ENCODE measurements at places on chromosomes 12 and 14.

GRCh38 chr12:9221483-9221882 lies 13.3 kb upstream of the PZP start:
- peak; percentile 17 for DNase-seq

DNA sequence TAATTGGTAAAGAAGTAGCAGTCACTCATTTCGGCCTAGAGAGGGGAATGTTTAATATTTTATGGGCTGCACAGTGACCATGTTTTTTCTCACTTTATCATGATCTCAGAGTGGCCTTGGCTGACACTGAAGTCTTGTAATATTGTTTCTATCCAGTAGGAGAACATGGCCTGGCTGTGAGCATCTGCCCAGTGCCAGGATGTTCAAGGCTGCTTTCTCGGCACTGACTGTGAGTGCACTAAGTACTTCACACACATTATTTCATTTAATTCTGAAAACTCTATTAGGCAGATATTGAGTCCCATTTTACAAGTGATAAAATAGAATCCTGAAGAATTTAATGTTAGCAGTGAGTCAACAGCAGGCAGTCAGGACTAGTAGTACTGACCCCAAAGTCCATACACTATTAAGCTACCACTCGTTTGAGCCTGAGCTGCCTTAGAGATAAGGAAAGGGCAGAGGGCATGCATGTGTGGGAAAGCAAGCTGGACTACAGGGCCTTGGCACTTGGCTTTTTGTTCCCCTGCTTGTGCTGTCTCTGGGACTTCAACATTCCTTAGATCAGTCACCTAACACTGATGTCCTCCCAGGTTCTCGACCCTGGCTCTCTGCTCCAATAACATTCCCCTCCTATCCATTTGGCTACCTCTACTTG lies 42.2 kb upstream of the APPL2 start:
- no peak for DNase-seq

DNA sequence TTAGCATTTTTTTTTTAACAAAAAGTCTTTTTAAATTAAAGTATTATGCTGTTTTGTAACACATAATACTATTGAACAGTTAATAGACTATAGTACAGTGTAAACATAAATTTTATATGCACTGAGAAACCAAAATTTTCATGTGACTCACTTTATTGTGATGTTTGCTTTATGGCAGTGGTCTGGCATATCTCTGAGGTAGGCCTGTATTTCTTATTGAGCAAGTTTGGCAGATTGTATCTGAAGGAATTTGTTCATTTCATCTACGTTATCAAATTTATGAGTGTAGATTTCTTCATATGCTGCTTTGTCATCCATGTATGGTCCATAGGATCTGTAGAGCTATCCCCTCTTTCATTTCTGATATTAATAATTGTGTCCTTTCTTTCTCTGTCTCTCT lies 78.8 kb upstream of the PDE3A start:
- no peak for DNase-seq

- no peak for DNase-seq
Observed at GRCh38 chr14:38255673-38256532, at the start of gene CLEC14A. TSS of gene CLEC14A (minus strand) at chr14:38256093. CDS start at chr14:38256022, 71 bp downstream.

DNA sequence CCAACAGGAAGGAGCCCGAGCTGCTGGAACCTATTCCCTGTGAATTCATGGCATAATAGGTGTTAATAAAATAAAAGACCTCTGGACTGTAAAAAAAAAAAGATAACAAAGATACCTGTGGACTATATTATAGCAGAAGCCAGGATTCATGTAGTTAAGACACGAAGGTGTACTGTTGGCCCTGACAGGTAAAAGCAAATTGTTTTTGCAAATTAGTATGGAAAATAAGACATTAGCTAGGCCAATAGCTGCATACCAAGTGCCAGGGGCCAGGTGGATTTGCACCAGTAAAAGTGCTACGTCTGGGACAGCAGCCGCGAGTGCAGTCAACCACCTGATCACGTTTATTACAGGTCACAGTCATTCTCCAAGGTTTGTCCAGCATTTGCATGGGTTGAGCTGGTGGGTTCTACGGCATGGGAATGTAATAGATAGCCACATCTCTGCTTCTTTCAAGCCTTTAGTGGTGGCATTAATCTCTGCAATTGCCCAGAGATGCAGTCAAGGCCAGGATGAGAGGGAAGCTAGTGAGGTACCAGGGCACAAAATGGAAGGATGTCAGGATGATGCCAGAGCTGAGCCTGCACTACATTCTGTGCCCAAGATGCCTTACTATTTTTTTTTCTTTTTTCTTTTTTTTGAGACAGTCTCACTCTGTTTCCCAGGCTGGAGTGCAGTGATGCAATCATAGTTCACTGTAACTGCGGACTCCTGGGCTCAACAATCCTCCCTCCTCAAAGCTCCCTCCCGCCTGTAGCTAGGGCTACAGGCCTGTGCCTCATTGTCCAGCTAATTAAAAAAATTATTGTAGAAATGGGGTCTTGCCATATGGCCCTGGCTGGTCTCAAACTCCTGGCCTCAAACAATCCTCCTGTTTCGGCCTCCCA lies 26.3 kb downstream of the TNFAIP2 start:
- DNase-seq, result peak; percentile 14

- peak; percentile 48 for DNase-seq
Observed at GRCh38 chr14:68953196-68953555, 25.9 kb downstream of the ACTN1 start.

DNA sequence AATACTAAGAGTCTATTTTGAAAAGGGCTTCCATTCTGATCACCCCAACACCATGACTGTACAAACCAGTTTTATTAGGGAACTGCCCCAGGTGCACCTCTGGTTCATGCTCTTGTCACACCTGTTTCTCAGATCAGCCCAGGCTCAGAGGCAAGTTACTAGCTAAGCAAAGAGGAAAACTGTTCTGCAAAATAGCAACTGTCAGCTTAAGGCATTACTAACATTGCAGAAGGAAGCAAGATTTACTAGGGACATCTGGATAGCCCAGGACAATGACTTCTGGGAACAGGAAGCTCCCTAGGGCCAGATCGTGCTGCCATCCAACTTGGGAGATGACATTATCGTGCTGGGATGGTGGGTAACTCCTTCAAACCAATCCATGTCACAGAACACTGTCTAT lies 30.1 kb downstream of the ANAPC7 start:
- DNase-seq, result no peak

DNA sequence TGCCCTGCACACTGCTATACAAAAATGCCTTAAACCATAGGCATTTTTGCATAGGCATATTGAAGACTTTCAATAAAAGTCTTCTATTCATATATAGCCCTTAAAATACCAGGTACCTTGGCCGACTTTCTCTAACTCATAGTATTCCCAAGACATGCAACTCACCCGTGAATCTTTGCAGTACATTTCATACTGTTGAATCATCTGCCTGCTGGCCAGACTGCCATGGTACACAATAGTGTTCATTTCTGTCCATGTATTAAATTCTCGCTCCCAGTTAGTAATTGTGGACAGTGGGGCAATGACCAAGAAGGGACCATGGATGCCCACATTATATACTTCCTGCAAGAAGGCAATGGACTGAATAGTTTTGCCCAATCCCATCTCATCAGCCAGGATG lies 24.3 kb upstream of the SUPT16H start:
- peak; percentile 73 for DNase-seq

DNA sequence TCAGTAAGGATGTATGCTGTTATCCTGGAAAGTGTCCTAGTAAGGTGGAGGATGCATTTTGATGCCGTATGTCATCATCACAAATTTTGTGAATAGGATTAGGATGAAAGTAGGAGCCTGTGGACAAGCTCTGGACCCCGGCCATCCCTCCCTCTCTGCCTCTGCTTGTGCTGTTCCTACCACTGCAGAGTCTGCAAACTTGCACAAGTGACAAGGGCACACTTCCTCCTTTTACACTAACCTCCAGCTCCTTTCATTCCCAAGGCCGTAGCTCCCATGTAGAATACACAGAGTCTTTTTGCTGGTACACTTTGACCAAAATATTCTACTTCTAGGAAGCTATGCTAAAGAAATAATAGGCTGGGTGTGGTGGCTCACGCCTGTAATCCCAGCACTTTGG lies 13.3 kb upstream of the TMCC3 start:
- DNase-seq, result no peak

DNA sequence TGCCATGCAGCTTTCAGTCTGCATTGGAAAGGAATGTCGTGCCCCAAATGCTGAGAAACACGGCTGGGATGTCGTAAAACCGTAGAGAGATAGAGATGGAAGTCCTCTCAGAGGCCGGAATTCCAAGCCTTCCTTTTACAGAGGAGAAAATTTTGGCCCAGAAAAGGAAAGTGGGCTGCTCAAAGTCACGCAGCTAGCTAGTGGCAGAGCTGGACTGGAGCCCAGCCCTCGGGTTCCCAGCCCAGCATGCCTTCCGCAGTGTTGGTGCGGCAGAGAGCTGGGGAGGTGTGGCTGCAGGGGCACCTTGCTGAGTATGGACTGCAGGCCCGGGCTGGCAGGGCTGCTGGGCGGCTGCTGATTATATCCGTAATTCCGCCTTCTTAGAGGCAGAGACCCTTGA lies 50.3 kb downstream of the KCNA1 start:
- no peak for DNase-seq

GRCh38 chr14:76918782-76919394 lies 92.7 kb downstream of the LRRC74A start:
- DNase-seq, result peak; percentile 99

- DNase-seq, result peak; percentile 37
Observed at GRCh38 chr14:61611880-61612630, 83.3 kb upstream of the HIF1A start.

DNA sequence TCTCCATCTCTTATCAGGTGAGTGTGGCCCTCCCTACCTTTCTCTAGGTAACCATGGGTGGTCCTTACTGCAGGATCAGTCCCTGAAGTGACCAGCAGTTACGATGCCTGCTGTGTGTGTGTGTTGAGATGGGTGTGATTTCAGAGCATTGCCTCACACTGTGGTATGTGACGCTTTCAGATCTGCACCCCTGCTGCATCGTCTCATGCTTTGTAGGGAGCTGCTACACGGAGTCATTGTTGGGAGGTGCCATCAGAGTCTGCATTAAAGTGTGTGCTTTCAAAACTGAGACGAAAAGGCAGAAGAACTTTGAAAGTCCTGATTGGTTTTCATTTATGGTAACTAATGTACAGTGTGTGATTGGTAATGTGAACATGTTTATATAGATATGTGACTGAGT lies 150.5 kb downstream of the PELI2 start:
- no peak for DNase-seq

DNA sequence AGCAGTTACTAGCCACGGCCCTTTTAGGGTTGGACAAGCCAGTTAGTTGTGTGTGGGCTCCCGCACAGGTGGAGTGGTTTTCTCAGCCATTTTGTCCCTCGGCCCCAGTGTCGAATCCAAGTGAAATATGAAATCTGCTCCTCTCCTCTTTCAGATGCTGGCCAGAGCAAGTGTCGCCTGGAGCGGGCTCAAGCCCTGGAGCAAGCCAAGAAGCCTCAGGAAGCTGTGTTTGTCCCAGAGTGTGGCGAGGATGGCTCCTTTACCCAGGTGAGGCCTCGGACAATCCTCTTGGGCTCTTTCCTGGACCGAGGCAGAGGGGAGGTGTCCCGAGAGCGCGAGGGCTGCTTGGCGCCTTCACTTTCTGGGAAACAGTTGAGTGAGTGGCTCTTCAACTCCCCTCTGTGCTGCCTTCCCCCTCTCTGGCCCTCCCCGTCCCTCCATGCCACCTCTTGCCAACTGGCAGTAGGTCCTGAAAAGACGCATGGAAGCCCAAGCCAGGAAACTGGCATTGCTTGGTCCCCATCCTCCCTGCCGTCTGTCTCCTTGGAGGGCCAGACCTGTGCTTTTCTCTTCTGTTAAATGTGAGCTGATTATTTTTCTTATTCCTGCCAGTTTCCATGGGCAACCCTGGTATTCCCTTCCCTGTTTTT lies 74.2 kb downstream of the SMOC1 start:
- no peak for DNase-seq

- DNase-seq, result no peak
Observed at GRCh38 chr12:6936636-6937480, 6.8 kb upstream of the RNU7-1 start.

GRCh38 chr12:66403746-66404145 lies 101.5 kb downstream of the HELB start:
- DNase-seq, result no peak

DNA sequence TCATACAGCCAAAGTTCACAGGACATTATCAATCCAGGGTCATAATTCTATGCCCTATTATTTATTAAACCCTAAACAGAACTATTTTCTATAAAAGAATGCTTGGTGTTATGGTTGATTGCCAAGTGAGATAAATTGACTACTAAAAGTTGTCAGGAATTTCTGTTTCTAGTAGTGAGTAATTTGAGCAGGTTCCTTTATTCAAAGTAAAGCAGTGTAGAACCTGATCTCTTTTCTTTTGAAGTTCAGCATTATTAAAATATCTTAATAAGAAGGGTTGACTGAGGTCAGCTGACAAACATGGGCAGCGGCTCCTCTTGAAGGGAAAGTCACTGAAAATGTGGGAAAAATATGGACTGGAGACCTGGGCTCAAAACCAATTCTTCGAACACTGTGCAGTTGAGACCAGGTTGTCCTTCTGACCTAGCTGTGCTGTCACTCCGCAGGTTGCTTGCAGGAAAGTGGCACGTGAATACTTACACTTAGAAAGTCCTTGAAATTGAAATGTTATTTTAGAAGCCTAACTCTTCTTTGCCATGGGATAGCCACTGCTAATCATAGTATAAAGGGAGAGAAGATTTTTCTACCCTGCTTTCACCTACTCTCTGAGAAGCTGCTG lies 141.0 kb downstream of the RASSF9 start:
- DNase-seq, result no peak

- peak; percentile 83 for DNase-seq
Observed at GRCh38 chr12:121719926-121720414, 7.4 kb downstream of the TMEM120B start.

- no peak for DNase-seq
Observed at GRCh38 chr14:81727218-81727617, 193.6 kb upstream of the SEL1L start.

- peak; percentile 26 for DNase-seq
Observed at GRCh38 chr14:31477248-31477647, 10.6 kb downstream of the GPR33 start.

GRCh38 chr12:49964849-49965624 lies 3.4 kb downstream of the AQP5 start:
- DNase-seq, result no peak

DNA sequence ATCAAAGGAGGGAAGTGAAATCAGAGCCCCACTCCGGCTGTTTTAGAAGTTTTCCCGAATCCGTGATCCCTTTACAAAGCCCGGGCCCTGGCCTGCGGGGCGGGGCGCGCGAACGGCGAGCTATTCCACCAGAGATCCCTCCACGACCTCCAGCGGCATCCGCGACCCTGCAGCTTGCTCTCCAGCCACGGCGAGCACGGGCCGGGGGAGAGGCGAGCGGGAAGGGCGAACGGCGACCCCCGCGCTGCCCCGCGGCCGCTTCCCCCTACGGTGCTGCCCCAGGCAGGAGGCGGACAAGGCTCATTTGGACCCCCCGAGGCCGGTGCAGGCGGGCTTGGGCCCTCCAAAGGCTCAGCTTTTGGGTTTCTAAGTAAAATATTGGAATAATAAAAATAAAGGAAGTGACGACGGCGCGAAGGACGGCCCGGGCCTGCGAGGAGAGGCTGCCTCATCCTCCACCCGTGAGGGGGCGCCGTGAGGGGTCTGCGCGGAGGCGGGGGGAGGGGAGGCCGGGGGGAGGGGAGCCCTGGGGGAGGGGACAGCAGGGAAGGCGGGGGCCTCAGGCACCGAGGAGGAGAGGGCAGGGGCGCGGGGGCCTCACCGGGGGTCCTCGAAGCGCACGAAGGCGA lies 613 bp downstream of the SRSF9 start:
- DNase-seq, result peak; percentile 56

GRCh38 chr12:119176267-119177055 lies 2.3 kb upstream of the HSPB8 start:
- peak; percentile 29 for DNase-seq
